ENCODE measurements at places on chromosomes 3 and 15.

DNA sequence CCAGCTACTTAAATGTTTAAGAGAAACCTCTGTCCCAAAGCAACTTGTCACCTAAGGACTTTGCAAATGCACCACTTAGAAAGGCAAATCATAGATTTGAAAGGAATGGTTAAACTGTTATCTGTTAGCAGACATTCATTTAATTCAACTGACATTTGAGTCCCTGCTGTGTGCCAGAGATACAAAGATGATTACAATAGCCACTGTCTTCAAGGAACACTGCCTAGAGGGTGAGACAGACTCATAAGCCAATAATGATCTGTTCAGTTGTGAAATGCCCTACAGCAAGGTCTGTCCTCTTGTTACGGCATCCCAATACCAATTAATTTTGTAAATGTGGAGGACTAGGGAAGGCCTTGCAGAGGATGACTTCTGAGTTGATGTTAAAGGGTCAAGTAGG is 113.1 kb downstream of the ATG7 start:
- no peak for DNase-seq

- DNase-seq = no peak
Measured at GRCh38 chr15:64949383-64950186, 37.9 kb downstream of the ANKDD1A start.

- DNase-seq = no peak
Measured at GRCh38 chr3:23076437-23076836, 126.7 kb upstream of the UBE2E2 start.

GRCh38 chr3:18809640-18810305 is 338.5 kb upstream of the KCNH8 start:
- no peak for DNase-seq

- DNase-seq = no peak
Measured at GRCh38 chr3:21237638-21238037, 513.4 kb downstream of the ZNF385D start.

DNA sequence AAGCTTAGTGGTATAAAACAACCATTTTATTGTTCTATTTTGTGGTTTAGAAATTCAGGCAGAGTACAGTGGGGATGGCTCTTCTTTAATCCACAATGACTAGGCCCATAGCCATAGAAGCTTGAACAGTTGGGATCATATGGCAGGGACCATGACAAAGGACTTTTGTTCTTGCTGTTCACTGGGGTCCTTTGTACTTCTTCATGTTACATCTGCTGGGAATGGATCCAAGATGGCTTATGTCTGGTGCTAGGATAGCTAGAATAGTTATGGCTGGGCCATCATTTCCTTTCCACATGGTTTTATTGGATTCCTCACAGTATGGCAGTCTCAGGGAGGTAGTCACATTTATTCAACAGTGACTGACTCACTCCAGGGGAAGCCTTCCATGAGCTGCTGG is 427.9 kb upstream of the AGTR1 start:
- DNase-seq = no peak

All from A549 (cell line).